ENCODE measurements at places on chromosomes 2 and 18. TPM values are rescaled to one million over a fixed set of nuclear protein-coding genes. Genes with fewer than 3 reads are reported as not detected.

DNA sequence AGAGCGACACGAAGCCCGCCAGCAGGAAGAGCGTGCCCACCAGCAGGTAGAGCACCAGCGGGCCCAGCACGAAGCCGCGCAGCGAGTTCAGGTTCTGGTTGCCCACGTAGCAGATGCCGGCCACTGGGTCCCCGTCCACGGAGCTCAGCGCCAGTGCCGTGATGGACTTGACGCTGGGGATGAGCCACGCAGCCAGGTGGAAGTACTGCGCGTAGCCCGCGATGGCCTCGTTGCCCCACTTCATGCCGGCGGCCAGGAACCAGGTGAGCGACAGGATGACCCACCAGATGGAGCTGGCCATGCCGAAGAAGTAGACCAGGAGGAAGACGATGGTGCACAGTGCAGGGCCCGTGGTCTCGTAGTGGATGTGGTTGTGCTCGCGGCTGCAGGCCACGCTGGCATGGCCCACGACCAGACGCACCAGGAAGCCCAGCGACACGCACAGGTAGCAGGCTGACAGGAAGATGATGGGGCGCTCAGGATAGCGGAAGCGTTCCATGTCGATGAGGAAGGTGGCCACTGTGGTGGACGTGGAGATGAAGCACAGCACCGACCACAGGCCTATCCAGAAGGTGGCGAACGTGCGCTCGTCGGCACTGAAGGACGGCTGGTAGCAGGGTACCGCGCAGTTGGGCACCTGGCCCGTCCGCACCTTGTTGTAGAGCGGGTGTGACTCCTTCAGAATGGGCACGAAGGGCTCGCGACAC, 2.1 kb downstream of the FZD5 start:
- DNase-seq, result peak; percentile 81

DNA sequence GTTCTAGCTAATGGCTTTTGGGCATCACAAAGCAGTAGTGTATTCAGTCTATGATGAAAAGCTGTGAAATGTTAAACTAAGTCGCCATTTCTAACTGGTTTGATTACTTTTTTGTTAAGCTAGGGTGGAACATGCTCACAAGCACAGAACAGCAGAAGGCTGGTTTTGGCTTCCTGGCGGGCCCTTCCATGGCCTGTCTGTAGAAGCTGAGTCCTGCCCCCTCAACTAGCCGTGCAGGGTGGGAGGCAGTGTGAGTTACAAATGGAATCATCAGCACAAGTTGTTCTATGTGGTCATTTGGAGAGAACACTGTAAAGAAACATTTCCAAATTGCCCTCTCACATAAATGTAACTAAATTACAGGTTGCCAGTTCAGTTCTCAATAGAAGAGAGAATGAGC, 290.8 kb downstream of the ALPK2 start:
- DNase-seq, result no peak

The SCYGR8 gene
- not detected for total RNA-seq

The SP140 gene
- 2.7 TPM for total RNA-seq

The TMEM163 gene
- 0.36 TPM for total RNA-seq

DNA sequence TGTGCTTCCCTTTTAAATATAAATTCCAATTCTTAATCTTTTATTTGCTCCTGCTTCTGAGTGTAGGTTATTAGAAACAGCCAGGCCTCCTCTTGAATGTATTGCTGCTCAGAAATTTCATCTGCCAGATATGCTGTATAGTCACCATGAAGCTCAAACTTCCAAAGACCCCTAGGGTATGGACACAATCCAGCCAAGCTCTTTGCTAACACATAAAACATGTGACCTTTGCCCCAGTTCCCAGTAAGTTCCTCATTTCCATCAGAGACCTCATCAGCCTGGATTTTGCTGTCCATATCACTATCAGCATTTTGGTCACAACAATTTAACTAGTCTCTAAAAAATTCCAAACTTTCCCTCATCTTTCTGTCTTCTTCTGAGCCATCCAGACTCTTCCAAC, 75.2 kb downstream of the MAP2 start:
- no peak for DNase-seq

The WNT10A gene
- not detected for total RNA-seq

- DNase-seq, result no peak
These were observed 58.8 kb downstream of the PID1 start for GRCh38 chr2:229212241-229212640.

The IGFBP2 gene
- total RNA-seq, result 657 TPM

GRCh38 chr2:240250150-240250984, 109.9 kb upstream of the OTOS start:
- no peak for DNase-seq

DNA sequence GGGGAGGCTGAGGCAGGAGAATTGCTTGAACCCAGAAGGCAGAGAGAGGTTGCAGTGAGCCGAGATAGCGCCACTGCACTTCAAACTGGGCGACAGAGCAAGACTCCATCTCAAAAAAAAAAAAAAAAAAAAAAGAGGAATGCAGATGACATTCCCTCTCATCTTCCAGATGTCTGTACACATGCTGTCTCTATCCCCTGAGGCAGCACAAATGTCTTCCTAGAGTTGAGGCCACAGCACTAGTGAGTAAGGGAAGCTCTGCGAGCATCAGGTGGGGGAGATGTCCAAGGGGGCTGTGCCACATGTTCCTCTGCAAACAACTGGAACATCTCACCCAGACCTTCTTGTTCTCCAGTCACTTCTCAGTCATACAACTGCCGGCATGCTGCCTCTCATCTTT, 35.6 kb upstream of the LRRC30 start:
- no peak for DNase-seq

DNA sequence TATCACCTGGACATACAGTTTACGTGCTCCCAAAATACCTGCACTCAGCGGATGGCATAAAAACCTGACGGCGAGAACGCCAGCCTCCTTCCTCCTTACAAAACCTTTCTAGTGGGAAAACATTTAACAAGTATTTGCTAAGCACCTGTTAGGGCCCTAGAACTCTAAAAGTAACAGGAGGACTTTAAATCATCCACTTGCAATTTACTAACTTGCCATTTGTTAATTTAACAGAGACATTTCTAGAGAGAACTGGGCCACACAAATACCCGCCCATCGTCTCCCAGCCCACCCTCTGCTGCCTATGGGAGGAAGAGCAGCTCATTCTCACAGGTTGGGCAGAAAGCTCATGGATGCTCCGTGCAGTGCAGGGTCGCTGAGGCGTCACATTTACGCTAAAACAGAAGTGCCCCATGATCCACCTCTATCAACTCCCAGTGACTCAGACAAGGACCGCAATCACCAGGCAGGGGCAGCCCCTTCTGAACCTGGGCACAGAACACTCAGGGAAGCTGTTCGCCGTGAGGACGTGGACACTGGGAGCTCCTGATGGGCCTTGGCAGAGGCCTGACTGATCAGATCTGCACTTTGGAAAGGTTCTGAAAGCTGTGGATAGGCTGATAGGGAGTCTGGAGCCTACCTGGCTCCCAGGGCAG, 106.9 kb downstream of the HDAC4 start:
- DNase-seq, result peak; percentile 19

GRCh38 chr2:217261452-217261851, 401.6 kb upstream of the TNP1 start:
- DNase-seq, result no peak

DNA sequence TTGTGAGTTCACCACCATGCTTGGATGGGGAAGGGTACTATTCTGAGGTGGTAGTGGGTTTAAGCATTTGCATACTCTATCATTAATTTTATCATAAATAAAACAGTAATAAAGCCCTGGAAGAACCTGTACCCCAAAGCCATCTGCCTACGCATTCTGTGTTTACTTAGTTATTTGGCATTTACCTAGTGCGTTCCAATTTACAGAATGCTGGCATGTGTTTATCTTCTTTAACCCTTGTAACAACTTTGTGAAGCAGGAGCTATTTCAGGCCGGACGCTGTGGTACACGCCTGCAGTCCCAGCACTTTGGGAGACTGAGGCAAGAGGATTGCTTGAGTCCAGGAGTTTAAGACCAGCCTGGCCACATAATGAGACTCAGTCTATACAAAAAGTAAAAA, 17.8 kb upstream of the ODC1 start:
- DNase-seq, result no peak

DNA sequence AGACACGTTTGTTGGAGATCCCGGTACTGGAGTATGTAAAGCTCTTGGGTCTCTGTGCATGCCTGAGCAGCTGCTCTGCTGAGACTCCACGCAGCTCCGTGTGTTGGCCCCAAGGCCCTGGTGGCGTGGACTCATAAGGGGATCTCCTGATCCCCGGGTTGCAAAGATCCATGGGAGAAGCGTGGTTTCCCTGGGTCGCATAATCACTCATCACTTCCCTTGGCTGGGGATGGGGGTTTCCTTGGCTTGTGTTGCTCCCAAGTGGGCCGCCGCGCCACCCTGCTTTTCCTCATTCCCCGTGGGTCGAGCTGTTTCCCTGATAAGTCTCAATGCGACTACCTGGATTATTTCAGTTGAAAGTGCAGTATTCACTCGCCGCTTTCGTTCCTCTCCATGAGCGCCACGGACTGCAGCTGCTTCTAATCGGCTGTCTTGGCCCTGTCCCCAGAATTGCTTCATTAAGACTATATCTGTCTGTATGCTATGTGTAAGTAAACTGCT, 76.0 kb downstream of the EPC2 start:
- DNase-seq, result no peak

- no peak for DNase-seq
These were observed 21.5 kb upstream of the REEP1 start for GRCh38 chr2:86358957-86359356.

The SLC8A1 gene
- 35.9 TPM for total RNA-seq

The FHL2 gene
- total RNA-seq, result 60.4 TPM

The REG3A gene
- total RNA-seq, result 4.1 TPM

- peak; percentile 79 for DNase-seq
These were observed at the start of gene ITPRIPL1 for GRCh38 chr2:96325041-96325883. TSS of gene ITPRIPL1 (plus strand) at chr2:96325317. CDS start at chr2:96325840, 523 bp downstream.

DNA sequence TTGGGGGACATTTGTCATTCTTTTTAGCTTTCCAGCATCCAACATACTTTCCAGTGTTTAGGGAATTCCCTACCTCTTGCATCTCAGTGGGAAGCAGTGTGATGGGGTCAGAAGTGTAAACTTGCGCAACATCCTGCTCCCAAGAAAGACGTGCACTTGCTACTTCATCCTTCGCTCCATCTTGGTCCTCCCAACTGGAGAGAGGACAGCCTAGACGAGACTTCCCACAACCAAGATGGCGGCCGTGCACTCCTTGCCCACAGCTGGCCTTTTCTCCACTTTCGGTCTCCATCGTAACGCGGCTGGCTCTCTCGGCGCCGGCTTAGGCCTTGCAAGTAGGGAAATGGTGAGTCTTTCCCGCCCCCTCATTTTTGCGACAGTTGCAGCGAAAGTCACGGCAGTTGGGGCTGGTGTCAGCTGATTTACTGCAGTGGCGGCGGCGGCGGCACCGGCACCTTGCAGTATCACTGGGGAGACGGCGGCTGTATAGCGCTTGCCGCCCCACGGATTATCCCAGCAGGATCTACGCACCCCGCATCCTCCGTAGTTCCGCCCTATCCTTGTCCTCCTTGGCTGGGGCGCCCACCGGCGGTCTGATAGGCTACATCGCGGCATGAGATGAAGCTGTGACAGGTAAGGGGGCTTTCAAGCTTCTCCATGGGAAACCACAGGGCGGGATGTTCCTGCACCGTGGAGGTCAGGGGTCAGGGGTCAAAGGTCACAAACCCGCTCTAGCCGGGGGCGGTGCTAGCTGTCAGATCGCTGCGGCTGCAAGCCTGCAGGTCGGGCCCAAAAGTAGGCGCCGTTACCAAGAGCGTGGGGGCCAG, at the start of gene WDR7:
Gene WDR7, plus strand, starts transcription at position 416 of the 827 bp plus-strand sequence. CDS start 21,157 bp downstream, outside the sequence.
- DNase-seq, result peak; percentile 98

DNA sequence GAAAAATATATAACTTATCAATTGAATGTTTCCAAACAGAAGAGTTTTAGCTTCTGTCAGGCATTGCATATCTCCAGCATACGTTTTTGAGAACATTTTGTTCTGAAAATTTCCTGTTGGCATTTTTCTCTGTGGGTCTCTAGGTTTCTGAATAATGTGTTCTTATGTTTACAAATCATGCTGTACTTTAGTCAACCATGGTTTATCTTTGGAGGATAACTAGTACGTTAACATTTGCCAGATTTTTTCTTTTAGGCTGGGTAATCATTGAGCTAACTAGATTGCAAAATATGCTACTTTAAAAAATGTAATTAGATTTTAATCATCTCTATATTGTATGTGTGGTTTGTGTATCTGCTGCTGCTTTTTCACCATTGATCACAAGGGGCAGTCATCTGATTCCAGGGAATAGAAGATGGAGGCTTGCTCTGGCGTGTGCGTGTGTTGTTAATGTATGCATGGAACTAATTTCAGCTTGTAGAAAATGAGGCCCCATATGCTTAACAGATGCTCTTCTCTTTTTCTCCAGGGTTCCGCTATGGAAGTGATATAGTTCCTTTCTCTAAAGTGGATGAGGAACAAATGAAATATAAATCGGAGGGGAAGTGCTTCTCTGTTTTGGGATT, 21.3 kb downstream of the XRCC5 start:
- no peak for DNase-seq

The FKBP1B gene
- total RNA-seq, result 7.3 TPM

DNA sequence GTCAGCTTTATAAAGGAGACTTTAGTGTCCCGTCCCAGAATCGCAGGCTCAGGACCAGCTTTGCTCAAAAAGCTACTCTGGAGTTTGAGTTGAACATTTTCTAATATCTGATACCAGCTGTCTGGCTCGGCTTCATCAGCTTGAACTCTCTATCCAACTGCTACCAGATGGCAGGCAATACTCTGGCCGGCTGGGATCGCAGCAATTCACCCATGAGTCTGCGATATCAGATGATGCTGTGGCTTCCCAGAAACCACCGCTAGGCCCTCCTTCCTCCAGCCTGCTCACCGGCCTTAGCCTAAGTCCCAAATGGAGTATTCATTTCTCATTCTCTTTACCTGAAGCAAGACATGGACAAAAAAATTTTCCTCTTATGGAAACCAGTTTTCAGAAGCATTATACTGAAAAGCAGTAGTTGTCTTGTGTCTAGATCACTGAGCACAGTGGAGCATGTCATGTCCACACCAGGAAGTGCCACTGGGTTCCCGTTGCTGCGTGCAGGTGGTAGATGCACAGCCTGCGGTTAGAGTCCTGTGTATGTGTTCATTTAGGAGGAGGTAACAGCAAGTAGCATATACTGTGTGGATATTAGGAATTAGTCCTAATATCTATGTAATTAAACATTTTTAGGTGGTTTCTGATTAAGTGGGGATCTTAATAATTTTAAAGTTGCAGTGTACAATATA, 162.0 kb upstream of the SOX11 start:
- no peak for DNase-seq

The LIMS4 gene
- total RNA-seq, result 16.0 TPM

GRCh38 chr2:85330839-85331636, 3.2 kb upstream of the TGOLN2 start:
- DNase-seq, result no peak

GRCh38 chr18:6150430-6150829, 255.1 kb upstream of the TMEM200C start:
- DNase-seq, result no peak

The AGFG1 gene
- 81.3 TPM for total RNA-seq
